ENCODE measurements at places on chromosomes 7 and 10.

DNA sequence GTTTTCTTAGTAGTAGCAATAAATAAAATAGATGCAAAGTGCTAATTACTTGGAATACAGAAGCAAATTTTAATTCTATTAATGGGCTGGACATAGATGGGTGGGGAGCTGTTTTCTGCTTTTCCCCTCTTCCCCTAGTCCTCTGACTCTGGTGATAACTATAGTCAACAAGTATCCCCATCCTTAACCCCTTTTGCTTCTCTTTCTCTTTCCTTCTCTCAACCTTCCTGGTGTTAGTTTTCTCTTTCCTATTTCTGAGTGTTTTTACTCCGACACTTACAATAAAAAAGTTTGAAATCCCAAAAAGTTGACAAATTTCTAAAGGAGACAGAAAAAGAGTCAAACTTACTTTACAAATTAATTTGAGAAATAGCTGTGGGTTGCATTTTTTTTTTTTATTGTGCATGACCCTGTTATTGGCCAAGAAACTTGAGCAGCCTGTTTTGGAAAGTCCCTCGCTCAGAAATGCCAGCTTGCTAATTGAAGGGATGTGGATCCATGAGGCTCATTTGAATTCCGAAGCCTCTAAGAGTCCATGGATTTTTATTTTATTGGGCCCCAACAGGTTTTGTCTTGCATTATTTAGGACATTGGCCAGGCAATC, 2.4 kb downstream of the FAS start:
- DNase-seq = no peak

DNA sequence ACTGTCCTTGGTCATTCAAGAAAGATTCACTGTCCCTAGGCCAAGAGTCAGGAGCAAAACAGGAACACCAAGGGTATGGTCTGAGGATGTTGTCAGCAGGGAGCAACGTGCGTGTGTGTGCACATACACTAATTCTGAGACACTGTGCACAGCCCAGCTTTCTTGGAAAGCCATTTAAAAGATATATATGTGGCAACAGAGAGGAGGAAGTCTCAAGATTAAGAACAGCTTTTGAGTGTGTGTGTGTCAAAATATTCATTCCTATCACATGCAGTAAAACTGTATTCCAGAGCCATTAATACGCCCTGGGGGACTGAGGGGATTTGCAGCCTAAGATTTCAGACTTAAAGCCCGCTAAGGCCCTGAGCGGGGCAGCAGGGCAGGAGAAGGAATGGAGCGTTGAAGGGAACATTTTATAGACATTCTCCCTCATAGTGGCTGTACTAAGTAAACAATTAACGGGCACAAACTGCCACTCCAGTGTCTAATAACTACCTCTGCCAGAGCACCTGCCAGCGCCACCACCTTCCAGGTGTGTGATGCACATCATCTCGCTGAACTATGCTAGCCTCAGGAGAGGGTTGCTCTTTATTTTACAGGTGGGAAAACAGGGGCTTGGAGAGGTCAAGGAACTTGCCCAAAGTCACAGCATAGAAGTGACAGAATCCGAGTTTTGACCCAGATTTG, 2.0 kb downstream of the NOD1 start:
- no peak for DNase-seq

GRCh38 chr7:40008223-40008815, 58.3 kb downstream of the CDK13 start:
- DNase-seq = no peak

GRCh38 chr7:110573862-110574528, 516.9 kb upstream of the LRRN3 start:
- no peak for DNase-seq

DNA sequence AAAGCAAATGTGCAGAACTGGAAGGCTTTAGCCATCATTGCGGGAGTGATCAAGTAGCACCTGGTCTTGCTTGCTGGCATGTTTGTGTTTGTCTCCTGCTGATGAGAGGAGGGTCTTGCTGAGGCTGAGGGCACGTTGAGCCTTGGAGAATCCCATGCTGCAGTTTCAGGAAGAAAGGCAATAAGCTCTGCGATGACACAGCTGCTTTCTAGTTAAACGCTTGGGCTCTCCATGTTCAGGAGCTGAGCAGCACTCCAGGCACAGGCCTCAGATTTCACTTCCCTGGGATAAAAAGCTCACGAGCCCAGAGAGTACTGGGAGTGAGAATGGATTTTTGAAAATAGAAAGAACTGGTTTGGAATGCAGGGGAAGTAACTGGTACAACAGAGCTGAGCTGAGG, 100.8 kb downstream of the LRRC18 start:
- no peak for DNase-seq

DNA sequence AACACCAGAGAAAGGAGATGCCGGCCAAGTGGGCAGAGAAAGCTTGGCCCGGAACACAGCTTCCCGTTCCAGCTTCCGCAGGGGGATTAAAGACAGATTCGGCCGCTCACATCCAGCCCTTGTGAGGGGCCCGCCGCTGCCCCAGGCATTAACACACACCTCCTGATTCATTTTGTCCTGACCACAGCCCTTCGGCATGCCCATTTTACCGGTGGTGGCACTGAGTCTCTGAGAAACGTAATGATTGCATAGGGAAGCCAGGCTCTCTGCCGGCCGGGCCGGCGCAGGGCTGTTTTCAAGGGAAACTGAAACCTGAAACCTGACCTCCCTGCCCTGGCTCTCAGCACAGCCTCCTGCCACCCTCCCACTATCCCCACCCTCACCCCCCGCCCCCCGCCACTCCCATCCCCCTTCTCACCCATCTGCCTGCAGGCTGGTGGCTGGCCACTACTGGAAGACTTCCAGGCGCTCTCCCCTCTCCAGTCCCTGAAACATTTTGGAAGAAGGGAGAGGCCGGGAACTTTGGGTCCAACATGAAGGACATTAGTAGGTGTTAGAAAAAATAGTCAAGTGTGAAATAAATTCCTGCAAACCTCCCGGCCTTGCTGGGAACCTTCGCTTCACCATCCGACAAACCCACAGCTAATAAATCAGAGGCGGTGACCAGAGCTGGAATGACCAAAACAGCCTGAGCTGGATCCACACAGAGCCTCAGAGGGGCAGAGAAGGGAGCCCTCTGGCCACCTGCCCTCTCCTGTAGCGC, 83.5 kb upstream of the CUX1 start:
- no peak for DNase-seq

- DNase-seq = no peak
Measured at GRCh38 chr10:30861221-30861620, 170.4 kb downstream of the ZNF438 start.

- DNase-seq = no peak
Measured at GRCh38 chr7:77765906-77766800, 32.1 kb downstream of the TMEM60 start.

DNA sequence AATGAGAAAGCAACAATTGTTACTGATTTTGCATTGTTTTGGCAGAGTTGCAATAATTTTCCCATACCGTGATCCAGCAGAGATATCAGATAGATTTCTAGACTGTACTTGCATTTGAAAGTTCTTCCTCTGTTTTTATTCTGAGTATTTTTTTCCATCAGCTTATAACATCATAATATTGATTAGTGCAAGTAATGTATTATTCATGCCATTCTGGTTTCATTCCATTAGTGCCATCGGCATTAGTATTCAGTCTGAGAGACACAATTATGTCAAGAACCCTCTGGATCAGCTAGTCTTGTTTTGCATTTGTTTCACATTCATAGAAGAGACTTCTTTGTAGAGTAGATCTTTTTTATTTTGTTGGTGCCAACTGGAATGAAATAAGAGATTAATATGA, 304.0 kb downstream of the BBS9 start:
- no peak for DNase-seq

- DNase-seq = no peak
Measured at GRCh38 chr7:114100810-114101209, 182.0 kb upstream of the PPP1R3A start.

- no peak for DNase-seq
Measured at GRCh38 chr7:75716992-75717626, 21.6 kb downstream of the HIP1 start.

- no peak for DNase-seq
Measured at GRCh38 chr7:2800931-2801688, 43.0 kb downstream of the GNA12 start.

DNA sequence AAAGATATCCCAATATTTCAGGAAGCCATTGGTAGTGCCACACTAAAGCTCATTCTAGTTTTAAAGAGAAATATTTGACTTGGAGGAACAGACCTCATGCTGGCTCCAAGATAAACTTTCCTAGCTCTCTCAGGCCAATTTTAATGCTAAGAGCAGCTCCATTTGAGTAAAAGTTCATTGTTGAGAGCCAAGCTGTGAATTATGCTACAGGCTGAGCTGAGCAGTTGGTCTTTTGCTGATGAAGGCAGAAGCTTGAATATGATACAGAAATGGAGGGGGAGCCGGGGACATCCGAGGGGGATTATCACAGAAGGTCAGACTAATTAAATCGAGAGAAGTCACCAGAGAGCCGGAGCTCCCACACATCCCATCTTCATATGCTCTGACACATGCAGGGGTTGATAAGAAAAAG, 175.7 kb upstream of the AUTS2 start:
- DNase-seq = no peak

GRCh38 chr10:47361293-47361692, 13.1 kb downstream of the RBP3 start:
- DNase-seq = no peak

DNA sequence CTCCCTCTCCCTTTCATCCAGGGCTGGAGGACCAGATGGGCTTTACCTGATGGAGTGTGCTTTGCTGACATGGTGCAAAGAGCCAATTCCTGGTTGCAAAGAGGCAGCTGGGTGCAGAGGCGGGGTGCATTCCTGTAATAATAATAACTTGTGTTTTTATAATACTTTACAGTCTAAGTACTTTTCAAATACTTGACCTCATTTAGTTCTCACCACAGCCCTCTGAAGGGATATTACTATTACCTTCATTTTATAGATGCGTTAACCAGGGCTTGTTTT, 70.4 kb downstream of the TCF7L2 start:
- DNase-seq = no peak

DNA sequence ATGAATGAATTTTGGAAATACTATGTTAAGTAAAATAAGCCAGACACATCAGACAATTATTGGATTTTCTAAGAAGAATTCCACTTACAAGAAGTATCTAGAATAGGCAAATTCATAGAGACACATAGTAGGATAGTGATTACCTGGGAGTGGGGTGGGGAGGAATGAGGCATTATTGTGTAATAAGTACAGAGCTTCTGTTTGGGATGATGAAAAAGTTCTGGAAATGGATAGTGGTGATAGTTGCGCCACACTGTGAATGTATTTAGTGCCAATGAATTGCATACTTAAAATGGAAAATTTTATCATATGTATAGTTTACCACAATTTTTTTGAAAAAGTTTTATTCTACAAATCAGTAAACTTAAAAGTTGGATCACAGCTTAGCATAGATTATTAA, 297.2 kb upstream of the KAT6B start:
- DNase-seq = no peak

DNA sequence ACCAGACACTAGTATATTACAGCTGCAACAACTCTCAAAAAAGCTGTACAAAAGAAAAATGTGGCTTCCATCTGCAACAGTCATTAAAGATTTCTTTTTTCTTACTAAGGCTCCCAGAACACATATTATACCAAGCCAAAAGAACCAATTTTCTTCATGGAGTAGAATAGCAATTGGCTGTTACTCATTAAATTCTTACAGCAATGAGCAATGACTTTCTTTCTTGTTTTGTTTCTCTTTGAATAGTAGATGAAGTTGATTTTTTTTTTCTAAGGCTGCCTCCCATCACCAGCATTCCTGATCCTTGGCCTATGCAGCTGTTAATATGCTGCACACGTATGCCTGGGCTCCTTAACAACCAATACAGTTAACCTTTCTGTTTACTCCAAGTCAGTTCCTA, 36.6 kb upstream of the SPOCK2 start:
- no peak for DNase-seq

GRCh38 chr7:44590910-44591309, 8.9 kb upstream of the TMED4 start:
- no peak for DNase-seq

DNA sequence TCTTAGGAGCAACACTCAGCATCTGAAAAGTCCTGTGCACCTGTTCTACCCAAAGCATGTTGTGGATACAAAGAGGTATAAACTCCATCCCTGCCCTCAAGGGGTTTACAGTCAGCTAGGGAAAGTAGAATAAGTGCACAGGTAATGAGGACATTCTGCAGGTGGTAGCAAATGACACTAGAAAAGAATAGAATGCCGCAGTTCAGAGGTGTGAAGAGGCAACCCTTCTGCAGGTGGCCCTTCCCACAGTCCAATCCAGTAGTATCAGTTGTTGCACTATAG, 36.7 kb downstream of the WBP1L start:
- no peak for DNase-seq

GRCh38 chr10:46091828-46092523, 45.9 kb upstream of the MSMB start:
- no peak for DNase-seq

- DNase-seq = no peak
Measured at GRCh38 chr10:132407846-132408278, 10.9 kb downstream of the PWWP2B start.

Measured in NCI-H1930 (cell line).